ENCODE measurements at places on chromosomes 4 and X. TPM values are rescaled to one million over a fixed set of nuclear protein-coding genes. Genes with fewer than 3 reads are reported as not detected.

DNA sequence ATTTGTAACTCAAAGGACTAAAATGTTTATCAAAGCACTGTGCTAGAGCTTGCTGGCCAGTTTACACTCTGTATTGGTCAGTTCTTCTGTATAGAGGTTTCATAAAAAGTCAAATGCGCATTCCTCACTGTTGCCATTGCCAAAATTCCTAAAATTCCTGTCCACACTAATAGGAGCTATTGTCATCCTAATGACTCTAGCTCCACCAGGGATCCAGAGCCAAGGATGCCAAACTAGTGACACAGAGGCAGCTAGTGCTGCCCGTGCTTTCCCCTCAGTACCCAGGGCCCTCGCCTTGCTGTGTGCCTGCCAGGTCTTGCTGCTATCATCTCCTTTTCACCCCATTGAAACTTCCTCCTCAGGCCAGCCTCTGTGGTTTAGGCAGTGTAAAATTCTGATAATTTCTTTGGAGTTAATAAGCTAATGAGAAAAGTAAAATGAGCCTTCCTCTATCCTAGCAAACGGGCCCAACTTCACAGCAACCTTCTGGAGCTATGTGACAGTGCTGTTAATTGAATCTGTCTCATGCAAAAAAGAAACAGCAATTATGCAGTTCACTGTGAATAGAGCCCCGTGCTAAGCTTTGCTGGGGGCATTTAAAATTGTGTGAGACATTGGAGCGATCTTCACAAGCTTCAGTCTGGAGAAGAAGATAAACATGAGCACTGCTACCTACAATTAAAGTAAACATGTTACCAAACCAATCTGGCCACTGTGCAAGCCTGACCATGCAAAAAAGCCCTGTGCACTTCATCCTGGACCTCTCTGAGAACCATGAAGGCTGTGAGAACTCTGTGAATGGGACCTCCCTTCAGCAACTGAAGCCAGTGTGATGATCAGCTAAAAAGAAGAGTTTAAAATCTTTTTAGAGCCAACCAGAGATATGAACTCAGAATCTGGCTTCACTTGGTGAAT is 43.1 kb upstream of the FGF2 start:
- H3K4me3 ChIP-seq: no peak overlapping the region
- no peaks in the 10 kb centered on the region for H3K27me3 ChIP-seq
- DNase-seq: peak; percentile 40
- H3K27ac ChIP-seq: peak overlapping the region; percentile 62
- no peaks in the 10 kb centered on the region for H3K36me3 ChIP-seq

GRCh38 chrX:139581068-139581467 is 50.5 kb downstream of the F9 start:
- no peak overlapping the region for H3K27ac ChIP-seq

GRCh38 chr4:16085822-16086221 is 2.0 kb upstream of the PROM1 start:
- no peak for DNase-seq
- no peak overlapping the region for H3K27ac ChIP-seq
- peaks cover 85% of the 10 kb centered on the region for H3K27me3 ChIP-seq
- H3K4me1 ChIP-seq: peaks cover 11% of the 10 kb centered on the region

GRCh38 chr4:44368413-44369167 is 80.0 kb downstream of the KCTD8 start:
- no peak for DNase-seq
- no peaks in the 10 kb centered on the region for H3K4me1 ChIP-seq
- no peak overlapping the region for H3K4me3 ChIP-seq
- no peaks in the 10 kb centered on the region for H3K36me3 ChIP-seq
- H3K27me3 ChIP-seq: no peaks in the 10 kb centered on the region
- no peak overlapping the region for H3K27ac ChIP-seq

GRCh38 chr4:113325876-113326615 is 276.6 kb downstream of the ANK2 start:
- no peak overlapping the region for H3K4me3 ChIP-seq
- H3K27ac ChIP-seq: no peak overlapping the region
- H3K36me3 ChIP-seq: no peaks in the 10 kb centered on the region
- H3K27me3 ChIP-seq: no peaks in the 10 kb centered on the region
- no peak for DNase-seq

DNA sequence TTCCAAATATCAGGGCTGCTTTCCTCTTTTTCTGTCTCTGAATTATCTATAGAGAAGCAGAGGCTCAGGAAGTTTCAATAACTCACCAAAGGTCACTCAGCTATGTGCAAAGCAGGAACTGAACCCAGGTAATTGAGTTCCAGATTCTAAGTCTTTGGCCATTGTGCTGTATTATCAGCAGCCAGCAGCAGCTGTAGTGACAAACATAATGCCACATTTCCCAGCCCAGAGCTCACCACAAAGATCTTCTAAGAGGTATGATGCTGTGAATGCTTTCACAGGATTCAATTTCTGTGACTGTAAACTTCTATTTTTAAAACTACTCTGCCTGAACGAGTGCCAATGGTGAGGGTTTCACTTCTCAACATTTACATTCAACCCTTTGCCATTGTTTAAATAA is 56.4 kb downstream of the SPOCK3 start:
- H3K27ac ChIP-seq: no peak overlapping the region
- no peaks in the 10 kb centered on the region for H3K36me3 ChIP-seq
- no peak for DNase-seq
- no peak overlapping the region for H3K4me3 ChIP-seq

DNA sequence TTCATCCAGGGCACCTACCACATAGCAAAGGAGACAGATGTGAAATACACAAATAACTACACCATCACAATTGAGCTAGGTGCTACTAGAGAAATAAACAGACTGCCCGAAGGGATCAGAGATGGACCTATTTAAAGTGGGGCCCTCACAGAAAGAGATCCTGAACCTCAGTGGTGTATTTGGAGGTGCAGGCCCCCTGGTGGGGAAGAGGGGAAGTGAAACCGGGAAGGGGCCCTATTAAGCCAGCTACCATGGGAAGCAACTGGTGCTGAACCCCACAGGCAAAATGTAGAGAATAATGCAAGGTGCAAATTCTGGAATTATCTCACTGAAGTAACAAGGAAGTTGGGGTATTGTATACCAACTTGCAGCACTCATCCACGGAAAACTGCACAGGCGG is 78.6 kb upstream of the FAM9A start:
- H3K4me1 ChIP-seq: no peaks in the 10 kb centered on the region
- no peak overlapping the region for H3K4me3 ChIP-seq
- no peaks in the 10 kb centered on the region for H3K36me3 ChIP-seq
- no peak for DNase-seq

GRCh38 chr4:108637856-108638255 is 12.5 kb upstream of the OSTC start:
- H3K27ac ChIP-seq: no peak overlapping the region
- H3K4me1 ChIP-seq: no peaks in the 10 kb centered on the region
- peaks cover 17% of the 10 kb centered on the region for H3K36me3 ChIP-seq
- H3K4me3 ChIP-seq: no peak overlapping the region
- DNase-seq: no peak

- peak overlapping the region; percentile 97 for H3K27ac ChIP-seq
- no peak for DNase-seq
- no peaks in the 10 kb centered on the region for H3K36me3 ChIP-seq
- peak overlapping the region; percentile 8 for H3K4me3 ChIP-seq
- no peaks in the 10 kb centered on the region for H3K27me3 ChIP-seq
These were observed 36.2 kb upstream of the ATP6AP2 start for GRCh38 chrX:40544343-40545266.

- H3K4me3 ChIP-seq: no peak overlapping the region
- no peak for DNase-seq
- no peaks in the 10 kb centered on the region for H3K27me3 ChIP-seq
- no peak overlapping the region for H3K27ac ChIP-seq
These were observed 345.6 kb downstream of the RPA4 start for GRCh38 chrX:97229318-97229717.

- DNase-seq: no peak
- peaks cover 25% of the 10 kb centered on the region for H3K4me1 ChIP-seq
- H3K27ac ChIP-seq: peak overlapping the region; percentile 13
- H3K4me3 ChIP-seq: no peak overlapping the region
- H3K27me3 ChIP-seq: no peaks in the 10 kb centered on the region
These were observed 239.5 kb downstream of the PRDM5 start for GRCh38 chr4:120682981-120683380.

DNA sequence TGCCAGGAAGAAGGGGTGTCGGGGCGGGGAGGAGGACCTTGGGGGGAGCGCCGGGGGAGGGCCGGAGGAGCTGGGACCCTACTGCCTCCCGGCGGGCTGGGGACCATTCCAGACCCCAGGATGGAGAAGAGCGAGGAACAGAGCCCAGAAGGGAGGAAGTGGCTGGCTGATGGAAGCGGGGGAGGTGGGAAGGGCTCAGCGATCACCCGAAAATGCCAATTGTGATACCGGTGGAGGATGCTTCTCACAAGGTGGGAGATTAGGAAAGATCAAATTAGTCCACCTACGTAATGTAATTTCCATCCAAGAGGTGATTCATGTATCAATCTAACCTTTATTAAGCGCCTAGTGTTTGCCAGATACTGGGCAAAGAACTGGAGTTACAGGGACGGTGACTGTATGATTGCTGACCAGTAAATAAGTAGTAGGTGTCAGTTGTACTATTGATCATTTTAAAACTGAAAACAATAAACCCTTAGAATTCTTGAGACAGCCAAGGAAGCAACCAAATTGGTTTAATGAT is 452 bp upstream of the RAI2 start:
- no peaks in the 10 kb centered on the region for H3K36me3 ChIP-seq
- H3K4me1 ChIP-seq: peaks cover 11% of the 10 kb centered on the region
- DNase-seq: no peak

DNA sequence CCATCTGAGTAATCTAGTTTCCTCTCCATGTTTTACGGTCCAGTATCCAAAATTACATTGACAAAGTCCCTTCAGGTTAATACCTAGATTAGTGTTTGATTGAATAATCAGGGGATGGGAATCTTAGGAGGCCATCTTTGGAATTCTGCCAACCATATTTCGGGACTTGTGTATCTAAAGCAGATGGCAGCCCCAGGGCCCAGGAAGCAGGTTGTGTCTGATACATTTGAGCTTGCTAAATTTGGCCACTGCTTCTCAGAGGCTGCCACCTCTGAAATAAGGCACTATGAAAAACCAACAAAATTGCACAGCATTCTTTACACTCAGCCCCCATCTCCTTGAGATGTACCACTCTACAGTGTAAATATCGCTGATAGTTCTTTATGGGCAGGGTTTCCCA is 102.1 kb downstream of the ASB9 start:
- no peak overlapping the region for H3K4me3 ChIP-seq
- H3K27me3 ChIP-seq: peaks cover 4% of the 10 kb centered on the region
- H3K27ac ChIP-seq: no peak overlapping the region
- H3K4me1 ChIP-seq: no peaks in the 10 kb centered on the region

DNA sequence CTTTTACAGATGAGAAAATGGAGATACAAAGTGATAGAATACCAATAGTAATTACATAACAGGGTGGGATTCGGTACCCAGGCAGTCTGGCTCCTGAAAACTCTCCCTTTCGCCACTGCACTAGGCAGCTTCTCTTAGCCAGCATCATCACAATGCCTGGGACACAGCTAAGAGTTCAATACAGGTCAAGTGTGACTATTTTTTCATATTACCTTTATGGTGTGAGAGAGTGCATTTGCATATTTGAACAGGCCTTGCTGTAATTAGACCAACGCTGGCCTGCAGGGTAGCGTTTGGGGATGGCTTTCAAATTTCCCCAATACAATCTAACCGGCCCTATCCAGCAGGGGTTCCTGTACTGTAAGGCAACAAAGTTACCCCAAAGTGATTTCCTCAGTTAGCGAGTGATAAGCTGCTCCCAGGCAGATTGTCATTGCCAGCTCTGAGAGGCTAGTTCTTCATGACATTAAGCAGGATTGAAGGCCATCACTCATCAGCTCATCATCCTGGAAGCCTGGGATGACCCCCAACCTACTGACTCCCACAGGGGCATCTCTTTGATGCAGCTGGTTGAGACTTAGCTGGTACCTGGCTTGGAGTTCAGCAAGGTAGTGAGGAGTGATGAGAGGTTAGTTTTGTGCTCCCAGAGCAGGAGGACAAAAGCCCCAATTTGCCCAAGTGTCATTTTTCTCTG is 836.8 kb upstream of the LCORL start:
- H3K4me3 ChIP-seq: no peak overlapping the region
- DNase-seq: no peak
- H3K36me3 ChIP-seq: no peaks in the 10 kb centered on the region
- peaks cover 13% of the 10 kb centered on the region for H3K4me1 ChIP-seq

DNA sequence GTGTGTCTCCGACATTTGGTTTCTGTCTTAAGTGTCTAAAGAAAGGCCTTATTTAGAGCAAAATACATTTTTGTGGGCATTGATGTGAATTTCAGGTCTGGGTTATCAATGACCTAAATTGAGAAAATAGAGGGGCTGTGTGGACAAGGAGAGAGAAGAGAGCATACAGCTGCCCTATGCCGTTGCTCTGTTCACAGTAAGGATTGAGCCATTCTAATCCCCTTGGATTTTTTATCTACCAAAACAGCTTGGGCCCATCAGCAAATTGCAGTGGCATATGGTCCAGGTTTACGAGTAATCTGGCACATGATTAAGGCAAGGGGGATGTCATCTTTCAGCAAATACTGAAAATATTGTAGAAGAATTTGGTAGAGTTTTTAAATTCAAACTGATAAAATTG is 210.2 kb downstream of the ANTXR2 start:
- H3K4me1 ChIP-seq: peaks cover 9% of the 10 kb centered on the region
- no peak overlapping the region for H3K27ac ChIP-seq
- no peak overlapping the region for H3K4me3 ChIP-seq
- no peaks in the 10 kb centered on the region for H3K36me3 ChIP-seq
- no peak for DNase-seq

GRCh38 chr4:85707611-85708010 is 232.7 kb downstream of the ARHGAP24 start:
- H3K36me3 ChIP-seq: no peaks in the 10 kb centered on the region
- H3K27me3 ChIP-seq: no peaks in the 10 kb centered on the region
- H3K4me1 ChIP-seq: peaks cover 4% of the 10 kb centered on the region

DNA sequence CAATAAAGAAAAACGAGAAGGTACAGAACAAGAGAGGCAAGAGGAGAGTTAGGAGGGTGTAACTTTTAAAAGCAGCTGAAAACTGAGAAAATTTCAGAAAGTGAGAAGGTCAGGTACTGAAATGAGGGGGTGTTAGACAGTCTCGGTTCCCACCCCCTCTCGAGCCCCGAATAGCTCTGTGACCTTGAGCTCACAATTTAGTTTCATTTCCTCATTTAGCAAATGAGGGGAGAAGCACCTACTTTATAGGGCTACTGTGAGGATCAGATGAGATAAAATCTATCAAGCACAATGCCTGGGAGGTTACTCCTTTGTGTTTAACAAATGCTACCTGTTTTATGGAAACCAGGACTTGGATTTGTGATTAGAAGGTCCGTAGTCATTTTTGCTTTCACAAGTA is 4.9 kb downstream of the UGT8 start:
- H3K27me3 ChIP-seq: peaks cover 24% of the 10 kb centered on the region
- no peak overlapping the region for H3K4me3 ChIP-seq
- no peak overlapping the region for H3K27ac ChIP-seq
- no peaks in the 10 kb centered on the region for H3K36me3 ChIP-seq
- peaks cover 14% of the 10 kb centered on the region for H3K4me1 ChIP-seq
- no peak for DNase-seq

- H3K27ac ChIP-seq: no peak overlapping the region
- peaks cover 8% of the 10 kb centered on the region for H3K4me1 ChIP-seq
- no peak overlapping the region for H3K4me3 ChIP-seq
- no peaks in the 10 kb centered on the region for H3K27me3 ChIP-seq
- no peaks in the 10 kb centered on the region for H3K36me3 ChIP-seq
These were observed 30.7 kb upstream of the ATP6AP2 start for GRCh38 chrX:40550066-40550465.

RHOH gene
- 0.29 TPM for total RNA-seq

DUX4 gene
- not detected for total RNA-seq

ZXDA gene
- 0.16 TPM for total RNA-seq

TRPC5OS gene
- total RNA-seq: not detected

ZBTB33 gene
- 20.3 TPM for total RNA-seq

RGN gene
- 1.2 TPM for total RNA-seq

MAGEA10 gene
- total RNA-seq: not detected

CCSER1 gene
- 7.2 TPM for total RNA-seq

SH3BGRL gene
- total RNA-seq: 69.5 TPM

SPATA4 gene
- 0.20 TPM for total RNA-seq

TMSB15C gene
- total RNA-seq: 16.9 TPM

PDE6B gene
- 9.0 TPM for total RNA-seq

DCAF12L2 gene
- total RNA-seq: 1.6 TPM

All from mesothelial cell of epicardium (in vitro differentiated cells).